CD4-positive, alpha-beta T cell treated with Interleukin-4 for 1 hour (primary cell): ENCODE measurements at places on chromosomes 11 and 22.

DNA sequence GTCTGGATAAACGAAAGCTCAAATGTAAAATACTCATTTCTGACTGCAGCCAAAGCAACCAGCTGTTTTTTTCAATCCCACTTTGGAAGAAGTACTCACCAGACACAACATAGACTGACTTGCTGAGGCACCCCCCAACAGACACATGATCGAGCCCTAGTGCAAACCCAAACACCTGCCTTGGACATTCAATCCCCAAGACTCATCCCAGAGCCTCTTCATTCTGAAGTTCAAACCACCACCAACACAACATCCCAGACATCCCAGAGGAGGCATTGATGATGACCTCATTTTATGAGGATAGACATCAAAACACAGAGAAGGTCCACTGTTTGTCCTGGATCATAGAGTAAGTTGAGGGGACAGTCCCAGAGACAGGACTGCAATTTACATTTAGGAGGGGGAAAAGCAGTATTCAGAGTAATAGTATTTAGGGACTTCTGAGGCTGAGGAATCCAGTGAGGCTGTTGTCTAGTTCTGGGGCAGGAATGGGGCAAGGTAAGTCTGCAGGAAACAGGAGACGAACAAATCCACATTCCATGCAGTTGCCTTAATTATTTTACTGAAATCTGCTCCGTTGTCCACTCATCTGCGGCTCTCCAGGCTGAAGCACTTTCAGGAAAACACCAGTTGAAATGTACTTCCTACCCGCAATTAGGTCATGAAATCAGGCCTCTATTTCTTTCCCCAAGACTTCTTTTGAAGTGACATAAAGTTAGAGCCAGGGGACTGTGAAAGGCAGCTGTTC lies 54.8 kb downstream of the CLPB start:
- DNase-seq, result no peak

DNA sequence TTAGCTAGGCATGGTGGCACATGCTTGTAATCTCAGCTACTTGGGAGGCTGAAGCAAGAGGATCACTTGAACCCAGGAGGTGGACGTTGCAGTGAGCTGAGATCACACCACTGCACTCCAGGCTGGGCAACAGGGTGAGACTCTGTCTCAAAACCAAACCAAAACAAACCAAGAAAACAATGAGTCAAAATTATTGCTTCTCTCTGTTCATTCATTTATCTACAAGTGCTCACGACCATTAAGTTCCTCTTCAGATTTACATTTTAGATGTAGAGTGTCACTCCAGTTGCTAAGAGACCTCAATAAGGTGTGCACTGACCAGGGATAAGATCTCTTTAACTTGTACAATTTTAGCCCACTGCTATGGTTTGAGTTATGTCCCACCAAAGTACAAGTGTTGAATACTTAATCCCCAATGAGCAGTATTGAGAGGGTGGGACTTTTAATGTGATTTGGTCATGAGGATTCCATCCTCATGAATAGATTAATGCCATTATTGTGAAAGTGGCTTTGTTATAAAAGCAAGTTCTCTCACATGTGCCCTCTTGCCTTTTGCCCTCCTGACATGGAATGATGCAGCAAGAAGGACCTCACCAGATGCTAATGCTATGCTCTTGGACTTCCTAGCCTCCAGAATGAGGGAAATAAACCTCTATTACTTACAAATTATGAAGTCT lies 7.8 kb downstream of the HNRNPUL2 start:
- DNase-seq, result no peak

GRCh38 chr22:24445481-24446259 lies 18.3 kb downstream of the ADORA2A start:
- DNase-seq, result no peak

GRCh38 chr11:10164621-10165020 lies 129.4 kb downstream of the SBF2 start:
- DNase-seq, result no peak

GRCh38 chr11:31529701-31530100 lies 20.1 kb downstream of the ELP4 start:
- no peak for DNase-seq

- no peak for DNase-seq
These were observed 579 bp upstream of the PHLDB1 start for GRCh38 chr11:118606844-118607228.

GRCh38 chr11:128235426-128235825 lies 351.9 kb downstream of the ETS1 start:
- DNase-seq, result no peak

- DNase-seq, result no peak
These were observed 30.3 kb upstream of the MYEOV start for GRCh38 chr11:69263736-69264052.

DNA sequence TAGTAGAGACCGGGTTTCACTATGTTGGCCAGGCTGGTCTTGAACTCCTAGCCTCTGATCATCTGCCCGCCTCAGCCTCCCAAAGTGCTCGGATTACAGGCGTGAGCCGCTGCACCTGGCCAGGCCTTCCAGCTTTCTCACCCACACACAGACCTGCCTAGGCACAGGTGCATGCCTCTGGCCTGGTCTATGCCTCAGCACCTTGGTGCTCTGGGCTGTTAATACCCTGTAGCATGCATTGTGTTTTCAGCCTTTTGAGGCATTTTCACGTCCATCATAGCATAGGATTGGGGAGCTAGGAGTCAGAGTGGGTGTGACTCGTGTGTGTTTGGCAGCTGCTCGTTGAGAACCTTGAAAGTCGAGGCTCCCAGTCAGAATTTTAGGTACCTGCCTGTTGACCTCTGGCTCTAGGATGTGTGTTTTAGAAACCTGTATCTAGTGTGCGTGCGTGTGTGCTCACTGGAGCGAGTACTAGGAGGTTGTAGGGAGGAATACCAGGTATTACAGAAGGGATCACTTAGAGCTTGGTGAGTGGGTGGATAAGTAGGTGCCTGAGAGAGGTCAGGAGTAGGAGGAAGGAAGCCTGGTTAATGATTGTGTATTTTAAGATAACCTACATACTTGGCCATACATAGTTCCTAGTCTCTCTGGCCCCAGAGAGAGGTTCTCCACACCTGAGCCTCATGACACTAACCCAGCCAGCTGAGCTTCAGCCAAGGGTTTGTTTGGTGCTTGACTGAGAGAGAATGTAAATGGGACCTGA lies 20.0 kb downstream of the CRKL start:
- DNase-seq, result no peak

DNA sequence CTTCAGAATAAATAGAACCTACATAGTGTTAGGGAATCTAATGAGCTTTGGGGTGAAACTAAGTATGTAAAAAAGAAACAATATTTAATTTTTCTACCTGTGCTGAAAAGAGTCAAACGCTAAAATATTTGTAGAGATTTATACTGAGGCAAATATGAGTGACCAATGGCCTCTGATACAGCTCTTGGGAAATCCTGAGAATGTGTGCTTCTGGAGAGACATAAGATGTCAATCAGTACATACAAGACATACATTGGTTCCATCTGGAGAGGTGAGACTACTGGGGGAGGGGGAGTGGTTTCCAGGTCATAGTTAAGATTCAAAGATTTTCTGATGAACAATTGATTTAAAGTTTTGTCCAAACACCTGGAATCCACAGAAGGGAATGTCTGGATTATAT lies 970 bp downstream of the ASRGL1 start:
- DNase-seq, result no peak

DNA sequence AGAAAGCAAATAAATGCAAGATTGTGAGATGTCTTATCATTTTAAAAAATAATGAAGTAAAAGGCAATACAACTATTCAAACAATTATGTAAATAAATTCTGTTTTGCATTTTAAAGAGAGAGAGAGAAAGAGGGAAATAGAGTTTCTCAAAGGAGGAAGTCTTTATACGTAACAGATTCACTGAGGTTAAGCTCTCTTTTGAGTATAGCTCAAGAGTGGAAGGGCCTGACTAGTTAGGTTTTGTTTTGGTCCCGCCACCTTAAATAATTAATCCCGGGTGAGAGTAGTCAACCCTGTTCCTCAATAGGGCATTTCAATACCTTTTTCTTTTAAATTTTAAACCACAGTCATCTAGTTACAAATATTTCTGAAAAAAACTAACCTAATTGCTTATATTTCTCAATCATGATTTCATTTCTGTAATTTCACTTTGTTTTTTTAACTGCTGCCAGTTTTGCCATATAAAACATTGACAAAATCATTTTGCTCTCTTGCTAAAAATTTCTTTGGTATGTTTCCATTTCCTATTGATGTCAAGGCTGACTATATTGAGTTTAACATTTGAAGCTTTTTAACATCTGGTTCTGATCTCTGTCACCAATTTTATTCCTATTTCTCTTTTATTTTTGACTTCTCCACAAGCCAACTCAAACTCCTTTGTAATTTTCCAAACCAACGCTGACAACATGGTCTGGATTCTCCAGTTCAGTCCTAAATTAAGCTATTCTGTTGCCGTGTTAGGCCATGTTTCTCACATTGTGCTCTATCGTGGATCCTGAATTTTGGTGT lies 10.3 kb downstream of the OR10D3 start:
- no peak for DNase-seq

DNA sequence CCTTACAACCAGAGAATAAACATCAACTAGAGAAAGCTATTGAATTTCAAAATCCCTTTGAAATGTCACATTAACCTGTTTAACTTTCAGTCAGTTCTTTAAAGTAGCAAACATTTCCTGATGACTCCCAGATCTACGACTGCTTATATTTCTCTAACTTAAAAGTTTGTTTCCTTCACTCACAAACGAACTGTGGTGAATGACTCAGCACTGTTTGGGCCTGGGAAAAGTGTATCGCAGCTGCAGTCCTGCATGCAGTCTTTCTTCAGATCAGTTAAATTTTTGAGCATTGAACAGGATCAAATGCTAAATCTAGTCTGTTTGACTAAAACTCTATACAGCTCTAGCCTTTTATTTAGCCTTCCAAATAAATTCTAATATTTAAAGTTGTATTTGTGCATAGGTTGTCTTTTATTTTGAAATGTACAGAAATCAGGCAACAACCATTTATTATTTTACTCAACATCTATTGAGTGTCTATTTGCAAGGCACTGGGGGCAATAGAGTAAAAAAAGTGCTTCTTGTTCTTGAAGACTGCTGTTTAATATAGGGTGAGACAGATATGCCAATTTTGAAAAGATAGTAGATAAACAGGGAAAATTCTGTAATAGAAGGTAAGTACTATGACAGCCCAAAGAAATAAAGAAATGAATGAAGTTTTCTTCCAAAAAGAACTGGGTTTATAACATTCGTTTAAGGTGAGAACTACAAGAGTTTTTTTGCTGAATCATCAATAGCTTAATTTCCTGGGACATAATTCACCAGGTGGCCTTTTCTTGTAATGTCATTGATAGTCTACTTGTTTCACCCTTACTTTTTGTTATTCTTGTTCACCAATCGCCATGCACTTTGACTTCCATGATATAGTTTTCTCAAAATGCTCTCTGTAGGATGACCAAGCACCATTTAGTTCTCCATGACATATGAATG lies 235.4 kb downstream of the METTL15 start:
- DNase-seq, result no peak

DNA sequence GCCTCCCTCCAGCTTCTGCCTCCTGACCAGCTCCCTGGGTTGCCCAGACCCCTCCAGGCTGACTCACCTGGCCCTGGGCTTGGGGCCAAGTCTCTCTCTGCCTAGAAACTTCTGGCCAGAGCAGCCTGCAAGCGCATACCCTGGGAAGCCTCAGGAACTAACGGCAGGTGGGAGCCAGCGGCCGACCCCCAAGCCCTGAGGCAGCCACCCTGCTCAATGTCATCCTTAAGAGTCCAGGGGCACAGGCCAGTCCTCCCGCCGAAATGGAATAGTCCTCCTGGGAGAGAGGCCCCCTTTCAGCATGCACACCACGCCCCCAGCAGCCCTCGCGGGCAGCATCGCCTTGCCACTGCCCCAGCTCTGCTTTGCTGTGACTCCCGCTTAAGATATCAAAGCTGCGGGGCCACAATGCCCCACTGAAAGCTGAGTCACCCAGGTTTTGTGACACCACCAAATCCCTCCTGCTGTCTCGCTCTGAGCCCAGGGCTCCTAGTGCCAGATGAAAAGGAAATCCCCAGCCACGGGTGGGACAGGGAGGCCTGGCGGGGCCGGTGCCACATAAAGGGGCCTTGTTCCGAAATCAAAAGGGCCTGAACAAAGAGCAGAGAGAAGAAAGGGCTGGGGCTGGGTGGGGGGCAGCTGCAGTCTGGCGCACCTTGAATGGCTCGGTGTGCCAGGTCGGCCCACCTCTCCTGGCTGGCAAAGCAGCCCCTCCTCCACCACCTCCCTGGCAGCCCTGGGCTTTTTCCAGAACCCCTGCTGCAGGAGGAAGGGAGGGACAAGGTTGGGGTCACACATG lies 21.4 kb upstream of the FGF3 start:
- DNase-seq, result no peak

DNA sequence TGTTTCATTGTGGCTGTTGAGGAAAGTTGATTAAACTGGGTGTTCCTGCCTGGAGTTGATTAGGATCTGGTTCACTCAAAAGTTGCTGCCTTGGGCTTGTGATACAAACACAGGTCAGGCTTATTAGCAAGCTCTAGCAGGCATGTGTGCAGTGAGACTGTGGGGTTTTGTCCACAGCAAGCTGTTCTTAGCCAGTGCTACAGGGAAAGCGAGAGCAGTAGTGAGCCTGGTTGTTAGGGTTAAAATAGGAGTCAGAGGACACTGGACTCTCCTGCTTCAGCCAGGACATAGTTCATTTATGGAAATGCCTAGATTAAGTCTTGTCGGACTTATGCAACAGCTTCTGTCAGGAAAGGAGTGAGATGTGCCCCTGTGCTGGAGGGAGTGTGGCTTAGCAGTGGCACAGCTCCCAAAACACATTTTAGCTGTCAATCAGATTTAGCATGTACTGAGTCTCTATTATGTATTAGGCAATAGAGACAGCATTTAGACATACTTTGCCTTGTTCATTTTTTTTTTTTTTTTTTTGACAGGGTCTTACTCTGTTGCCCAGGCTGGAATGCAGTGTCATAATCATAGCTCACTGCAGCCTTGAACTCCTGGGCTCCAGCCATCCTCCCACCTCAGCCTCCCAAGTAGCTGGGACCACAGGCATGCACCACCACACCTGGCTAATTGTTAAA lies 8.7 kb downstream of the SNRPD3 start:
- no peak for DNase-seq

GRCh38 chr11:7871056-7871455 lies 60.0 kb downstream of the OR10A6 start:
- no peak for DNase-seq
